Smooth muscle cell of the umbilical artery (primary cell): ENCODE measurements at places on chromosomes 13 and 19. TPM values are rescaled to one million over a fixed set of nuclear protein-coding genes. Genes with fewer than 3 reads are reported as not detected.

The CLIP3 gene
- 14.3 and 22.8 TPM in 2 replicates for total RNA-seq

The ADGRE1 gene
- total RNA-seq, result not detected in 2 replicates

The CDC42EP5 gene
- 7.8 and 11.3 TPM in 2 replicates for total RNA-seq

The MBD3 gene
- total RNA-seq, result 70.7 and 96.9 TPM in 2 replicates

The OR10H4 gene
- not detected in 2 replicates for total RNA-seq

The ADGRE3 gene
- not detected in 2 replicates for total RNA-seq

The FFAR1 gene
- not detected in 2 replicates for total RNA-seq

The PINLYP gene
- total RNA-seq, result 0.30 and 0.69 TPM in 2 replicates

The FXYD7 gene
- not detected in 2 replicates for total RNA-seq

The CYP2A7 gene
- not detected in 2 replicates for total RNA-seq

The ICAM4 gene
- 1.9 and 2.1 TPM in 2 replicates for total RNA-seq

The OVOL3 gene
- total RNA-seq, result not detected in 2 replicates

The PCDH8 gene
- total RNA-seq, result not detected in 2 replicates

The KLK15 gene
- not detected in 2 replicates for total RNA-seq

The MBD3L2 gene
- total RNA-seq, result not detected in 2 replicates

The ZNF155 gene
- total RNA-seq, result 8.9 TPM in 2 replicates

The APOC4 gene
- not detected in 2 replicates for total RNA-seq

The FAM216B gene
- total RNA-seq, result not detected in 2 replicates
